ENCODE measurements at places on chromosomes 16 and 17. TPM values are rescaled to one million over a fixed set of nuclear protein-coding genes. Genes with fewer than 3 reads are reported as not detected.

The KIF19 gene
- polyA plus RNA-seq, result not detected

The VEZF1 gene
- polyA plus RNA-seq, result 17.6 TPM

The CCL22 gene
- 0.02 TPM for polyA plus RNA-seq

The SMIM22 gene
- polyA plus RNA-seq, result 3.4 TPM

The SLC5A10 gene
- polyA plus RNA-seq, result not detected

The SMIM36 gene
- not detected for polyA plus RNA-seq

The NLRC3 gene
- polyA plus RNA-seq, result not detected

The LUC7L gene
- 17.0 TPM for polyA plus RNA-seq

The CDH1 gene
- polyA plus RNA-seq, result 206 TPM

The NPIPB2 gene
- 2.2 TPM for polyA plus RNA-seq

The SPATA22 gene
- not detected for polyA plus RNA-seq

The TLCD2 gene
- polyA plus RNA-seq, result 0.87 TPM

The MGRN1 gene
- 8.2 TPM for polyA plus RNA-seq

The EMP2 gene
- 66.0 TPM for polyA plus RNA-seq

The CHST4 gene
- 0.85 TPM for polyA plus RNA-seq

The ZG16 gene
- polyA plus RNA-seq, result not detected

The SCIMP gene
- polyA plus RNA-seq, result not detected

The GDPD3 gene
- polyA plus RNA-seq, result 0.83 TPM

The WWP2 gene
- 13.3 TPM for polyA plus RNA-seq

The HS3ST3B1 gene
- 1.5 TPM for polyA plus RNA-seq

The USP6 gene
- not detected for polyA plus RNA-seq

The NHERF2 gene
- polyA plus RNA-seq, result 9.5 TPM

The SUZ12 gene
- polyA plus RNA-seq, result 13.1 TPM

The FAM222B gene
- 25.3 TPM for polyA plus RNA-seq

The PRR29 gene
- polyA plus RNA-seq, result 0.09 TPM

The HS3ST2 gene
- polyA plus RNA-seq, result 21.5 TPM

The PSMD11 gene
- 114 TPM for polyA plus RNA-seq

The SPATA2L gene
- 3.2 TPM for polyA plus RNA-seq

The SULT1A4 gene
- polyA plus RNA-seq, result 0.79 TPM

The HID1 gene
- polyA plus RNA-seq, result 0.52 TPM

The TIMP2 gene
- polyA plus RNA-seq, result 11.5 TPM

The RASL10B gene
- 0.07 TPM for polyA plus RNA-seq

The HYDIN gene
- 0.87 TPM for polyA plus RNA-seq

The LITAFD gene
- polyA plus RNA-seq, result not detected

The STH gene
- polyA plus RNA-seq, result not detected

The LGALS3BP gene
- polyA plus RNA-seq, result 109 TPM

Measured in mammary epithelial cell (primary cell).